ENCODE measurements at places on chromosomes 1 and 21.

GRCh38 chr1:27154991-27155781, at the start of gene SLC9A1:
Gene SLC9A1 (minus strand): TSS chr1:27155125. CDS start chr1:27154334, 791 bp downstream.
- DNase-seq = peak; percentile 97
- H3K4me3 ChIP-seq = peak within 1 kb of the TSS; percentile 96
- peak within 1 kb of the TSS; percentile 96 for H3K27ac ChIP-seq
- peaks cover 7% of the 10 kb centered on the region for H3K36me3 ChIP-seq
- peaks cover 7% of the 10 kb centered on the region for H3K27me3 ChIP-seq

DNA sequence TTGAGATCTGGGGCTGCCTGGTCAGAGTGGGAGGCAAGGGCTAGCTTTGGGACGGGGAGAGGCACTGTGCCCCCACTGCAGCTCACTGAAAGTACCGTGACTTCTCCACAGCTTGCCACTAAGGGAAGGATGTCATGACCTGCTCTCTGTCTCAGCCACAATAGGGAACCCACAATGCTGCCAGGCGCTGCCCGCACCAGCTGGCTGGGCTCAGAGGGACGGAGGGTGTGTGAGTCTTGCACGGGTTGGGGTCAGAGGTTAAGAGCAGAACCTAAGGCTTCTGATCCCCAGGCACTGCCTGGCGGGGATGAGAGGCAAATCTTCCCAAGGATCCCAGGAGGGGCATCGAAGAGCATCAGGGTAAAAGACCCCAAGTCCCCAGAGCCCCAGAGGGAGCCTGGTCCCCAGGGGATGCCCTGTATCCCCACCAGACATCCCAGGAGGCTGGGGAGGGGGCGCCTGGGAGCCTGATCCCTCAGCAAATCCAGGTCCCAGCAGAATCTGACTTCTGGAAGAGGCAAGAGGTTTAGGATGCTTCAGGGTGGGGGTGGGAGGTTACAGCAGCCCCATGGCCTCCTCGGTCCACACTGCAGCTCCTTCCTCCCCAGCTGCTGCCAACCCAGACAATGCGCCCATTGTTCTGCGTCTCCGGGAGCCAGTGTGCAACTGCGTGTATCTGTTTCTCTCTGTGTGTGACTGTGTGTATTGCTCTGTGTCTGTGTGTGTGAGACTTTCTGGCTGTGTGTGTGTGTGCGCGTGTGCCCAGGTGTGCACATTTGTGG, 2.0 kb upstream of the MARCKSL1 start:
- H3K4me3 ChIP-seq = peak overlapping the region; percentile 81
- H3K27ac ChIP-seq = peak overlapping the region; percentile 90
- peaks cover 25% of the 10 kb centered on the region for H3K36me3 ChIP-seq
- H3K4me1 ChIP-seq = peaks cover 39% of the 10 kb centered on the region

GRCh38 chr1:110151175-110151669, 928 bp downstream of the SLC6A17 start:
- peaks cover 8% of the 10 kb centered on the region for H3K27me3 ChIP-seq
- H3K36me3 ChIP-seq = peaks cover 6% of the 10 kb centered on the region
- peak; percentile 41 for DNase-seq
- peak overlapping the region; percentile 93 for H3K27ac ChIP-seq

- H3K36me3 ChIP-seq = no peaks in the 10 kb centered on the region
- no peak overlapping the region for H3K27ac ChIP-seq
- no peaks in the 10 kb centered on the region for H3K4me1 ChIP-seq
- no peak overlapping the region for H3K4me3 ChIP-seq
- H3K27me3 ChIP-seq = no peaks in the 10 kb centered on the region
- no peak for DNase-seq
Observed at GRCh38 chr1:233587958-233588799, 25.7 kb upstream of the KCNK1 start.

DNA sequence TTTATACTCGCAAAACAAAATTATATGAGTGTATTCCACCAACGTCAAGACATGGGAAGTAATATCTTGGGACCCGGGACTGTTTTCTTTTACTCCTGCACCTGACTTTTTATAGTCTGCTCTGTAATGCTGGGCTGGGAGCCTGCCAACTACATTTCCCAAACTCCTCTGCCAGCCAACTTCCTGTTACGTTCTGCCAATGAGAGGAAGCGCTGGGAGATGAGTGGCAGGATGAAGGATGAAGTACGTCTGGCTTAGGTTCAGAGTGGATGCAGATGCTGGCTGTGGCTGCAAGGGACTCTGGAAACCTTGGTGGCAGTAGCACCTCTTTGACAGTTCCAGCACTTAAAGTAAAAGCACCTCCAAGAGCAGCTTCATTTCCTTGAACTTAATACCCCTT, 59.6 kb downstream of the USP24 start:
- DNase-seq = no peak
- H3K4me1 ChIP-seq = peaks cover 3% of the 10 kb centered on the region
- H3K36me3 ChIP-seq = peaks cover 16% of the 10 kb centered on the region

GRCh38 chr1:38083541-38083940, 36.9 kb upstream of the POU3F1 start:
- H3K36me3 ChIP-seq = no peaks in the 10 kb centered on the region
- peaks cover 6% of the 10 kb centered on the region for H3K27me3 ChIP-seq
- no peaks in the 10 kb centered on the region for H3K4me1 ChIP-seq
- no peak overlapping the region for H3K27ac ChIP-seq
- DNase-seq = no peak
- H3K4me3 ChIP-seq = no peak overlapping the region

DNA sequence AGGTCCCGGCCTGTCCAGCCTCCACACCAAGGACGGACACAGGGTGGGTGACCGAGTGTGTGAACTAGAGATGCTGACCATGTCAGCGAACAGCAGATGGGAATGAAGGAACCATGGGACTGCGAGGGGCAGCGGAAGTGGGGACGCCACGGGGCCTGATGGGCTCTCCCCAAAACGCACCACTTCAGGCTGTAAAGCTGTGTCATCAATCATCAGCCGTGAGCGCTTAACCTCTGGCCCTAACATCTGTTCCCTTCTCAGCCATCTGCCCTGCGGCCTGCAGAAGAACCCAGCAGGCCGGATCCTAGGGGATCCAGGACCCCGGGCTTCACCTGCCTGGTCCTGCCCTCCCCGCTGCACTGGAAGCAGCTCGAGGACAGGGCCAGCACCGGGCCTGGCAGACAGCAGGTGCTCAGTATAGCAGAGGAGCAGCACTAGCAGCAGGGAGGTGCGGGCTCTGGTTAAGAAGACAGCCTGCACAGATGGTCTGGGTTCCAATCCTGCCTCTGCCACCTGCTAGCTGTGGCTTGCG, 58.7 kb downstream of the DMRTB1 start:
- H3K27ac ChIP-seq = no peak overlapping the region
- peaks cover 4% of the 10 kb centered on the region for H3K36me3 ChIP-seq
- H3K4me1 ChIP-seq = peaks cover 3% of the 10 kb centered on the region
- no peak overlapping the region for H3K4me3 ChIP-seq
- no peak for DNase-seq

DNA sequence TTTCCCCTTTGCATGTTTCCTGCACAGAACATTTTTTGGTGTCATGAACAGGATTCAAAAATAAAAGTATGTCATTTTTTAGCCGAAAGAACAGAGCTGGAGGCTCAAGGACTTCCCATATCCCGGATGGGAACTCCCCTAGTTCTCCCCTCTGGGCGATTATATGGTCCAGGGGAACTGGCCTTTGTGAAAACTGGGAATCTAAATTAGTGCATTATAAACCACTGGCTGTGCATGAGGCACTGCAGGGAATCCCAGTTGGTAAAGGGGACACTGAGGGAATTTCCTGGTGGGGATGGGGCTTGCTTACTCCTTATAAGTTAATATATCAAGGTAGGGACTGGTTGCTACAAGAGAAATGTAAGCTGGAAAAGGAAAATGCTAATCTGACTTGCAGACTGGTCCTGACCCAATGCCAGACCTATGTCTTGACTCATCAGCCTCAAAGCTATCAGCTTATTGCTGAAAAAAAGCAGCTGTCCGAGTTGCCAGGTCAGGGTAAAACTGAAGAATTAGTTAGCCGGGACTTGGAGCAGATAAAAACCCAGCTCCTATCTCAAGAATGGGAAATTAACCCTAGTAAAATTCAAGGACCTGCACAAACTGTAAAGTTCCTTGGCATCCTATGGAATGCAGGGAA, 122.6 kb downstream of the FCRL5 start:
- H3K4me1 ChIP-seq = no peaks in the 10 kb centered on the region
- no peak overlapping the region for H3K27ac ChIP-seq
- H3K36me3 ChIP-seq = no peaks in the 10 kb centered on the region

All from endothelial cell (in vitro differentiated cells).